ENCODE measurements at places on chromosomes 7 and 10.

DNA sequence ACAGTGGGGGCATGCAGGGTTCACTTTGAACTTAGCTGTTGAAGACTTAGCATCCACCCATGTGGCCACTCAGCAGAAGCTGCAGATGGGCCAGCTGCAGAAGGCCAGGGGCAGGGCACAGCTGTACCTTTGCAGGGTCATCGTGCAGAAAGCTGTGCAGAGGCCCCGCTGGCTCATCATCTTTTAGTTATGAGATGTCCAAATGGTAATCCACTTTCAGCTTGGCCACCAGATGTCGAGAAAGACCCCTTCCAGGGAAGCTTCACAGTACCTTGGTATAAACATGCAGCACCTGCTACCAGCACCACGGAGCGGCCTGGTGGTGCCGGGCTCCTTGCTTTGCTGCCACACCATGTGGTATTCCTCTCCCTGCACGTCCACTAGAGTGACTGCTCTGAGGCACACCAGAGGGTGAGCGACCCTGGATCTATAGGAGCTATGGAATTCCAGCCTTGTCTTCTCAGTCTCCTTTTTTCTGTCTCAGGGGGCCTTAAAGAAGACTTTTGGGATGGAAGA, 74.2 kb upstream of the LAMB4 start:
- no peak for DNase-seq

- DNase-seq, result no peak
Measured at GRCh38 chr7:42527004-42527403, 290.0 kb upstream of the GLI3 start.

- no peak for DNase-seq
Measured at GRCh38 chr7:102873470-102874165, 39.2 kb upstream of the LRRC17 start.

DNA sequence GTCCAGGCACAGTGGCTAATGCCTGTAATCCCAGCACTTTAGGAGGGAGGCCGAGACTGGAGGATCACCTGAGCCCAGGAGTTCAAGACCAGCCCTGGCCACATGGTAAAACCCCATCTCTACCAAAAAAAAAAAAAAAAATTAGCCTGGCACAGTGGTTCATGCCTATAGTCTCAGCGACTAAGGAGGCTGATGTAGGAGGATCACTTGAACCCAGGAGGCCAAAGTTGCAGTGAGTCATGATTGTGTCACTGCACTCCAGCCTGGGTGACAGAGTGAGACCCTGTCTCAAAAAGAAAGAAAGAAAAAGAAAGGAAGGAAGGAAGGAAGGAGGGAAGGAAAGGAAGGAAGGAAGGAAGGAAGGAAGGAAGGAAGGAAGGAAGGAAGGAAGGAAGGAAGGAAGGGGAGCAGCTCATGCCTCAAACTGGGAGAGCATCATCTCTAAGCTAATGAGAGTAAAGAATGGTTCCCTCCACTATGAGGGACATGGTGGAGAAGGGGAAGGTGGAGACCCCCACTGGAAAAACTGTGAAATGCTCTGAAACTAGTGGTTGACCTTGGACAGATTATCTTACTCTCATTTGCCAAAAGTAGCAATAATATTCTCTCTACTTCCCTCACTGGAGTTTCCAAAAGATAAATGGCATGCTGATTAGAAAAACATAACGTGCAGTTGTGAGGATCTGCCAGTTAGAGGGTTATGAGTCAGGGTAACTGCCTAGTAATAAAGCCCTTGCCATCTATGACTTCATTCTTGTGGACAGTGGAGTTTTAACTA, 16.8 kb downstream of the GIMAP5 start:
- no peak for DNase-seq

GRCh38 chr10:43862756-43863155, 214.1 kb upstream of the ZNF32 start:
- DNase-seq, result no peak

DNA sequence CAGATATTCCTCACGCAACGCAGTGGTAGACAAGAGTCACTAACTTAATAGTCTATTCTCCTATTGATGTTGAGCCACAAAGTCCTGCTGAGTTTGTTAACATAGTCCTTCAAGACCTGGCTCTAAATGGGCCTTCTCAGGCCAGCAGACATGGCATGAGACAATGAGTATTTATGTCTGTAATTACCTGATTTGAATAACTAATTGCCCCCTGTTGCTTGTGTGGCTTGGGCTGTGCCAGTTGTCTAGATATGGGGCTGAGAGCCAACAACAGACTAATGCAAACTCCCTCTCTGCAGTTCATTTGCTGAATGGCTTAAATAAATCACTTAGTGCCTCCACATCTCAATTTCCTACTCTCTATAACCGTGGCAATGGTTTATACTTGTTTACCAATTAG, 65.5 kb upstream of the VWC2 start:
- DNase-seq, result no peak

- DNase-seq, result no peak
Measured at GRCh38 chr7:69640925-69641594, 42.8 kb downstream of the AUTS2 start.

GRCh38 chr7:50771120-50772002, 11.3 kb downstream of the GRB10 start:
- no peak for DNase-seq

DNA sequence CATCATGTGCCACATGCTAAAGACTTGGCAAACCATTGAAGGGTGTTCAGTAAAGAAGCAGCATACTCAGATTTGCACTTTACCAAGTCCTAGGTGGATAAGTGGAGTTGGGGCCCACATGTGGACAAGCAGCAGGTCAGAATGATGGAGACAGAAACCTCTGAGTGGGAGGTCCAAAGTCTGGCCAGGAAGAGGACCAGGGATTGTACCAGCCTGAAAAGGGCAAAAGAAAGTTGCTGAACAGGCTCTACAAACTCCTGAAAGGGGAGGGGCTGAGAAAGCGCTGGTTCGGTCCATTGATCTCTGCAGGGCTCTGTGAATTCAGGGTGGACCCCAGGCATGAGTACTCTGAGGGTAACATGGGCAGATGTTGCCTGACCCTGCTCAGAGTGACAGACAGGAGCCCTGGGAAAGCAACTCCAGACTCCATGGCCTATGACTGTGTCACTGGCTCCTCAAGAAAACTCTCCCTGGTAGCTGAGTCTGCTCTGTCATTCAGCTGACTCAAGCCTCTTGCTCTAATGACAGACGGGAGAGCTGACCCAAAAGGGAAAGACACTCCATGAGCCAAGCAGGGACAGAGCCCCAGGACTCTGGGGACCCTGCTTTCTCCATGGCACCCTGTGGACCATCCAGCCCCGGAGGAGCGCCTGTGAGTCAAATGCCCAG, 68.5 kb downstream of the TBXAS1 start:
- DNase-seq, result no peak

DNA sequence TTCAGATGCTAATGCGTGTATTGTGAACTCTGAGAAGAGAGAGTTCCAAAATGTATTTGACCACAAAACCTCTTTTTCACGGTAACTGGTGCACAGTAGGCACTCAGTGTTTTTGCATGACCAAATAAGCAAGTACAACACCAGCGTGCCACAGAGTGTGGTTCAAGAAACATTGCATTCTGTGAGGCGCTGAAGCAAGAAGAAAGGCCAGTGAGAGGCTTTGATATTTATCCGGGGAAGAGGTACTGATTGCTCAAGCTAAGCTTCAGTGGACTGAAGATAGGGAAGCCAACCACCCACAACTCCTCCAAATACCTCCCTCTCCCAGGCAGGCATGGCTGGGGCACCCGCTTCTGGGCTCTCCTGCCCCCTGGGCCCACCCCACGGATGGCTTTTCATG, 611.2 kb downstream of the SDK1 start:
- no peak for DNase-seq

DNA sequence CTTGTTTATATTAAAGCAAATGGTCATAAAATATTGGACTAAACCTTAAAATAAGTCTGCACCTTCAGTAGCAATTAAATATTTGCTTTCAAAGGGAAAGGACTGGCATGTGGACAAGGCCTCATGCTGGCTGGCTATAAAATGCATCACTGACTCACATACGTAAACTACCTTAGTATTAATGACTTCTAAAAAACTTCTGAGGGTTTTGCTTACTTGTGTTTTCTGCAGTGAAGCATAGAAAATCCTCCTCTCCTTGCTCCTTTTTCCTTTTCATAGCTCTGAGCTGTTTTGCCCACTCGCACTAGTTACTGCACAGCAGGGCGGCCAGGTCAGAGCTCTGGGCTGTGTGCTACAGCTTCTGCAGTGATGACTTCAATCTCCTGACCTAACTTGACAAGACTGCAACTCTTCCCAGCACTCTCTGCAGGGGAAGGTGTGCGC, 82.3 kb downstream of the CUL2 start:
- DNase-seq, result no peak

DNA sequence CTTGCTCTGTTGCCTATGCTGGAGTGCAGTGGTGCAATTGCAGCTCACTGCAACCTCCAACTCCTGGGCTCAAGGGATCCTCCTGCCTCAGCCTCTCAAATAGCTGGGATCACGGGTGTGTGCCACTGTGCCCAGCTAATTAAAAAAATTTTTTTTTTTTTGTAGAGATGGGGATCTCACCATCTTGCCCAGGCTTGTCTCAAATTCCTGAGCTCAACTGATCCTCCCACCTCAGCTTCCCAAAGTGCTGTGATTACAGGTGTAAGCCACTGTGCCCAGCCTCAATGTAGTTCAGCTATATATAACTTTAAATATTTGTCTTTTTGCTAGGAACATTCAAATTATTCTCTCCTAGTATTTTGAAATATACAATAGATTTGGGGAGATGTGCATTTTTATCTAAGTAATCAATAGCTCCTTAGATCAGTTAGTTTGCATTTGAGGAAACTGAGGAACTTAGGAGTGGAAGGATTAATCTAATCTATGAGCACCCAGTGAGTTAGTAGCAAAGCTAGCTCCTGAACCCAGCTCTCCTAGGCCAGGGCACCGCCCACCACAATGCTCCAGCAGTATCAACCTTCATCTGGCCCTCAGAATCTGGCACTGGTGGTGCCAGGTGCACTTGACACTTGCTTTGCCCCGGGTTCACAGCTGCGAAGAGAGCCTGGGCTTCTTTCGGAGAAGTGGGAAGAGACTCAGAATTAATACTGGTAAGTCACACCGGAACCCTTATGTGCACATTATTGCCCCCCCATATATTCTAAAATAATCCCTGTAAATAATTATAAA, 5.9 kb upstream of the LRMDA start:
- DNase-seq, result no peak

GRCh38 chr10:1608851-1609647, 128.3 kb downstream of the ADARB2 start:
- no peak for DNase-seq

DNA sequence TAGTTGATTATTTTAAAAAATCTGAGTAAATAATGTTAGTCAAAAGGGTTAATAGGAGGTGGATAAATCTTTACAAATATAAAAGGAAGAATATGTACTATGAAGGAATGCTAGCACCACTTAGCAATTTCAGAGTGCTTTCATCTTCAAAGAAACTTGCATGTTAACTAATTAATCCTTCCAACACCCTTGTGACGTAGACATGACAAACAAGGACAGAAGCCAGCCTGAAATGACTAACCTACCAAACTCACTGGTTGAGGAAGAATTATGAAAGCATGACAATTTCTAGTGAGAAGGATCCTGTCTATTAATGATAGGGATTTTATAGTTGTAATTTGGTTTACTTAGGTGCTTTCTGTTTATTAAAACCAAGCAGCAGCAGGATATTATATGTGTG, 468.0 kb upstream of the FZD8 start:
- DNase-seq, result no peak

Measured in amniotic stem cell (primary cell).